ENCODE measurements at places on chromosomes 12 and 14. TPM values are rescaled to one million over a fixed set of nuclear protein-coding genes. Genes with fewer than 3 reads are reported as not detected.

- DNase-seq: no peak
- no peaks in the 10 kb centered on the region for H3K27me3 ChIP-seq
- no peak overlapping the region for H3K27ac ChIP-seq
- H3K4me3 ChIP-seq: no peak overlapping the region
- no peaks in the 10 kb centered on the region for H3K4me1 ChIP-seq
Measured at GRCh38 chr14:104094056-104094708, 8.7 kb downstream of the ASPG start.

- H3K4me3 ChIP-seq: no peak overlapping the region
- DNase-seq: peak; percentile 76
- H3K4me1 ChIP-seq: peaks cover 10% of the 10 kb centered on the region
- H3K36me3 ChIP-seq: no peaks in the 10 kb centered on the region
Measured at GRCh38 chr12:2179953-2180736, 127.4 kb downstream of the CACNA1C start.

GUCY2C gene
- total RNA-seq: not detected

- H3K4me1 ChIP-seq: peaks cover 10% of the 10 kb centered on the region
- H3K4me3 ChIP-seq: no peak overlapping the region
- H3K27me3 ChIP-seq: no peaks in the 10 kb centered on the region
- no peaks in the 10 kb centered on the region for H3K36me3 ChIP-seq
- no peak overlapping the region for H3K27ac ChIP-seq
Measured at GRCh38 chr12:59067083-59067482, 146.8 kb upstream of the LRIG3 start.

- peaks cover 72% of the 10 kb centered on the region for H3K27me3 ChIP-seq
- H3K4me3 ChIP-seq: no peak overlapping the region
- H3K4me1 ChIP-seq: no peaks in the 10 kb centered on the region
- DNase-seq: no peak
- no peaks in the 10 kb centered on the region for H3K36me3 ChIP-seq
Measured at GRCh38 chr12:54590978-54591591, 2.6 kb upstream of the PPP1R1A start.

GRCh38 chr14:33134975-33135374 is 196.3 kb downstream of the NPAS3 start:
- H3K36me3 ChIP-seq: no peaks in the 10 kb centered on the region
- no peaks in the 10 kb centered on the region for H3K4me1 ChIP-seq
- H3K27me3 ChIP-seq: no peaks in the 10 kb centered on the region
- H3K4me3 ChIP-seq: no peak overlapping the region

DNA sequence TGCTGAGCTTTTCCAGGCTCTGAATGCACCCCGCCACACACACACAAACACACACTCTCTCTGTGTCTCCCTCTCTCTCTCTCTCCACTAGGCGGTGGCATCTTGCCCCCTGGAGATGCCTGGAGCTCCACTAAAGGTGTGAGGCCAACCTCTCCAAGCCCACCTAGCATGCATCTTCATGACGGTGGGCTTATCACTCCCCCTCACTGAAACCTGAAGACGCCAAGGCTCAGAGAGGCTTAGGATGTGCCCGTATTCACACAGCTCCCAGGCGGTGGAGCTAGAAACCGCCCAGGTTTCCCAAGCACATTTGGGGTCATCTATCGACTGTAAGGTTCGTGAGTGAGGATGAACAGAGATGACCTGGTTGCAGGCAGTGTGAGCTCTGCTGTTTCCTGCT is 42.6 kb upstream of the BCL11B start:
- no peak for DNase-seq
- no peaks in the 10 kb centered on the region for H3K4me1 ChIP-seq
- H3K27ac ChIP-seq: no peak overlapping the region
- peaks cover 29% of the 10 kb centered on the region for H3K27me3 ChIP-seq
- H3K4me3 ChIP-seq: no peak overlapping the region
- no peaks in the 10 kb centered on the region for H3K36me3 ChIP-seq

GRCh38 chr12:110039085-110039807 is 9.1 kb downstream of the C12orf76 start:
- peak overlapping the region; percentile 92 for H3K27ac ChIP-seq
- peaks cover 31% of the 10 kb centered on the region for H3K4me1 ChIP-seq
- peak overlapping the region; percentile 43 for H3K4me3 ChIP-seq
- H3K36me3 ChIP-seq: peaks cover 36% of the 10 kb centered on the region

Data from PC-3 (cell line).